Omental fat pad (tissue), 4 donors: ENCODE measurements at places on chromosomes 6 and 20. TPM values are rescaled to one million over a fixed set of nuclear protein-coding genes. Genes with fewer than 3 reads are reported as not detected.

TAAR8 gene
- not detected for total RNA-seq

BMP7 gene
- 0.79 TPM for total RNA-seq

SOBP gene
- total RNA-seq = 1.9 TPM

SLC22A16 gene
- 0.82 TPM for total RNA-seq

FGD2 gene
- 65.9 TPM for total RNA-seq

POFUT1 gene
- total RNA-seq = 29.4 TPM

PAK5 gene
- not detected for total RNA-seq

PHACTR3 gene
- total RNA-seq = 0.19 TPM

PPIL4 gene
- 21.7 TPM for total RNA-seq

TRIM31 gene
- total RNA-seq = not detected

MLIP gene
- total RNA-seq = 0.47 TPM

RIPOR2 gene
- total RNA-seq = 14.3 TPM

HLA-DRA gene
- 319 TPM for total RNA-seq

PTGIS gene
- 229 TPM for total RNA-seq

FYN gene
- 281 TPM for total RNA-seq

OR2J3 gene
- not detected for total RNA-seq

OPRL1 gene
- total RNA-seq = 1.5 TPM

ZNF217 gene
- total RNA-seq = 37.7 TPM

CNR1 gene
- 56.0 TPM for total RNA-seq

SIRPD gene
- 0.96 TPM for total RNA-seq

VGLL2 gene
- not detected for total RNA-seq

BCAS1 gene
- not detected for total RNA-seq

MTFR2 gene
- total RNA-seq = not detected

LIN28B gene
- total RNA-seq = not detected
